Skeletal muscle cell (primary cell): ENCODE measurements at places on chromosomes 4 and X.

- DNase-seq = no peak
These were observed 1.5 kb downstream of the CASP6 start for GRCh38 chr4:109701566-109702410.

GRCh38 chr4:2069161-2069971 lies 10.2 kb downstream of the NAT8L start:
- DNase-seq = no peak

GRCh38 chrX:38105216-38105725 lies 98.9 kb downstream of the SYTL5 start:
- DNase-seq = no peak

GRCh38 chrX:142076633-142077032 lies 128.5 kb downstream of the MAGEC2 start:
- no peak for DNase-seq

DNA sequence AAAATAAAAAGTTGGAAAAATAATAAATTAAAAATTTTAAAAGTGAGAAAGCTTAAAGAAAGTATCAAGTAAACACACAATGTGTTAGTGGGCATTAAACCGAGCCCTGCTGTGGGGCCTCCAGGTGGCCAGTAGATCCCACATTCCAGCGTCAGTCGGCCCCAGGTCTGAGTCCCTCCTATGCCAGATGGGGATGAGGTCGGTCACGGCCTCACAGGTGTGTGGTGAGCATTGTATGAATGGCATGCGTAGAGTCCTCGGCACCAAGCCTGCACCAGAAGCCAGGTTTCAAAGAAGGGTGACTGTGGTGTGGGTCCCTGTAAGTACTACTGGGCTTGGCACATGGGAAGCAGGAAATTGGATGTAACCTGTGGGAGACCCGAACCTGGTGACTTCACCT lies 75.6 kb upstream of the MSX1 start:
- no peak for DNase-seq

DNA sequence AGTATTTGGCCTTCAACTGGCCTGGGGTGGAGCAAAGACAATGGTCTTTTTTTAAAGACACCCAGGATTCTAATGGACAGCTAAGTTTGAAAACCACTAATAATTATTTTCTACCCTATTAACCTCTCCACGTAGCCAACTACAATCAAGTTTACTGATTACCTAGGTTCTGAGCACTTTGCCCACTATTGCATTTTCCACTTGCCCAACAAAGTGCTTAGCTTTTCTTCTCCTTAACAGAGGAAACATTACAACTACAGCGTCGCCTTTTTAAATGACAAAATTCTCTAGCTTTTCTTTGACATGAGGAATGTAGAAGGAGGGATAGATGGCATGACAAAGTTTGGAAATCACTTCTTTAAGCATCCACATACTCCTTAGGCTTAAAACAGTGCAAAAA lies 2.0 kb downstream of the CHIC2 start:
- no peak for DNase-seq

DNA sequence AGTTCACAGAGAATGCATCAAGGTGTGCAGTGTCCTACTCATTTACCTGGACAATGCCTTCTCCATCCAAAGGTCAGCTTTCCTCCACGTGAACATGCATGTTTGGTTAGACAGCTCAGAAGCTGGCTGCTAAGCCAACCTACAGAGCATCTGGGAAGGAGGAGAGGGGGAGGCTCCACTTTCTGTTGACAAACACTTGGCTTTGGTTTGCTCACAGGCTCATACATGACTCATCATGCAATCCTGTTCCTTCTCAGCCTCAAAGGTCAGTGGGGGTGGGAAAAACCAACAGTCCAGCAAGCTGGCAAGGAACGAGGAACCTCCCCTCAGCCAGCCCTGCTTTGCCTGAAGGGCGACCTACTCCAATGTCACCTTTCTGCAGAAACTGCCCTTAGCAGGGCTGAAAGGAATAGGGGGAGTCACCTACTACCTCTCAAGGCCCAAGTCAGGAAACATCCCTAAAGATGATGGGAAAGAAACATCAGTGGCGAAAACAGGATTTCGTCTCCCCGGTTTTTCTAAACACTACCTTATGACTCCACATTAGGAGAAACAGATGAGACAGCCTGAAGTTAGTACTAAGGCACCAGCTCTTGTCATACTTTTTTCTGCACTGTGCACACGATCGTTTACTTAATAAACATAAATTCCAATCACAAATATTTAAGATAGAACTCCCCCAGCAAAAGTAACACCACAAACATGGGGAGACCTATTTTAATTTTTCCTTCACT lies 37.9 kb downstream of the RELL1 start:
- DNase-seq = peak; percentile 91

DNA sequence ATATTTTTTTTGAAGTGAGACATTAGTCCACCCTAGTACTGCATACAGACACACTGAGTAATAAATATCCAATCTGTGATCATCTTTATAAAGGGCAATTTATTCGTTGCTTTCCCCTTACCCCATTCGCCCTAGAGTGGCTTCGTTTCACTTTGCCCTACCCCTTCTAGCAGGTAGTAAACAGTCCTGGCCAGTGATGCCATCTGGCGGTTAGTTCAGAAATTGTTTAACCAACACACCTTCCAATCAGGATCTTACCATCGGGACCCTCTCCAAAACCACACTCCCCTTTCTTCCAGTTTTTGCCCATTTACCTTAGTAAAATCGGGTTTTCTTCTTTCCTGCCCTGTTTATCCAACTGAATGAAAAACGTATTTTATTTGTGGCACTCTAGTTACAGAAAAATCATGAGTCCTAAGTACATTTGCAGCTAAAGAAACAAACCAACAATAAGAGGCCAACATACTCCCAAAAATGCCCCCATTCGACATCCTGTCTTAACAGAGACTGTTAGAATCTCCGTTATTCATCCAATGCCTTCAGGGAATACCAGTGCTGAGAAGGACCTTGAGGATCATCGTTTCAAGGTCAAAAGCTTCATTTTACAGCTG lies 2.2 kb downstream of the PPA2 start:
- no peak for DNase-seq

DNA sequence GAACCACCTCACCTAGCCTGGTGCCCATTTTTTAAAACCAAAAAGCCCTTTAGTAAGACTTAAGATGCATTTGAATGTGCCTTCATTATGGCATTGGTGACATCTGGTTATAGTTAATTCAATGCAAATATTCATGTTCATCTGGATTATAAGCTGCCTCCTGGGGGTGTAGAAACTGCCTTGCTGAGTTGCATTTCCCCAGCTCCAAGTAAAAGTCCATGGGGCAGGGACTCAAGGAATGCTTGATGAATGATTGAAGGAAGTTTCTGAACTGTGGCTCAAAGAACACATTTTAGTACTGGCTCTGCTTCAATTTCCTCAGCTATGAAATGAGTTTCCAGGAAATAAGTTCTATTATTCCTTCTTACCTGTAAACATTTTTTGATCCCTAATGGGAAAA lies 18.5 kb upstream of the RBM47 start:
- DNase-seq = no peak

- DNase-seq = no peak
These were observed 90.9 kb downstream of the ZNF827 start for GRCh38 chr4:145847764-145848163.

DNA sequence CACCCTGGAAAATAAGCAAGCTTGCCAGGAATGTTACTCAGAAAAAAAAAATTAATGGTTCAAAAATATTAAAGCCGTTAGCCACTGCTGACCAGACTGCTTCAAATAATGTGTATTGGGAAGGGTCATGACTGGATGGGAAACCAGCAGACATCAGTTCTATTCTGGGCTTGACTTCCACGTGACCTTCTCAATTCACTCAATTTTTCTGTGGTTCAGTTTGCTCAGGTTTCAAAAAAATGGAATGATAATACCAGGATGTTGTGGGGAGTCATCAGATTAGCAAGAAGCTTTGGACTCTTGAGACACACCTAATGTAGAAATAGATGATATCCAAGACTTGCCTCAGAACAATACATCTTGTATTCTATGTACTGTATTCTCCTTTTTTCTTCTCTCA lies 541.9 kb upstream of the BOD1L1 start:
- no peak for DNase-seq
